Bronchial epithelial cell (primary cell): ENCODE measurements at places on chromosomes 12 and 14.

DNA sequence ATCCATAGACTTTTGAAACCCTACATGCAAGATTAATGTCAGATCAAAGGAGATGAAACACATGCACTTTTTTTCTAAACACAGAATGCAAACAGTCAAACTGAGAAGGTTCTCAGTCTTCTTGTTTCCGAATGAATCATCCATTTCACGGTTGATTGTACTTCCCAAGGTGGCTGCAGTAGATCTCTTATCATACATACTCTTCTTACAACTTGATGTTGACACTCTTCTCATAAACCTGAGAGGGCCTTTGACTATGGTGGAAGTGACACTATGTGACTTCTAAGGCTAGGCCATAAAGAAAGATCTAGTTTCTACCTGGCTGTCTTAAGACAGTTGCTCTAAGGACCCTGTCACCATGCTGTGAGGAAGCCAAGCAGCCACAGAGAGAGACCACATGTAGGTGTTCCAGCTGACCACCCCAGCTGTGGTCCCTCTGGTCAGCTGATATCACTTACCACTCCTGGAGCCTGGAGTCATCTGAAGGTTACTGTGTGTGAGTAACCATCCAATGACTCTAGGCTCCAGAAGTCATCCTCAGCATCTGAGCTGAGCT lies 67.2 kb upstream of the HMGA2 start:
- no peak for DNase-seq

- DNase-seq, result no peak
These were observed 34.1 kb upstream of the ERGIC2 start for GRCh38 chr12:29415111-29415510.

DNA sequence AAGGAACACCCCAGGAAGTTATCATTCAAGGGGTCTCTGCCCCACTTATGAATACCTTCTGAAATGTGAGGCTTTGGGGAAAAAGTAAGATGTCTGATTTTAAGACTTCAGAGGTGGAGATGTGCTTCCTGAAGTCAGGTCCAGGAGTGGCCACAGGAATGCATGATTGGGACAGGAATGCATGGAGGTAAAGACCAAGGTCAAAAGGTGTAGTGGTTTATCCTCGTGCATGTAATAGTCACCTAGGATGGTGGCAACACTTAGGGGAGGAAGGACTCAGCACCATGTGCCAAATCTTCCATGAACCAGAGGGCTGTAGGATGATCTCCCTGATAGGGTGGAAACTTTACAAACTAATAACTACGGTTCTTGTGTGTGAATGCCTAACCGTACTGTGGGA lies 217.3 kb downstream of the C12orf75 start:
- no peak for DNase-seq

GRCh38 chr12:7711133-7711532 lies at the start of gene DPPA3:
TSS of gene DPPA3 (plus strand) at chr12:7711433. CDS start at chr12:7711571, 138 bp downstream.
- DNase-seq, result no peak

DNA sequence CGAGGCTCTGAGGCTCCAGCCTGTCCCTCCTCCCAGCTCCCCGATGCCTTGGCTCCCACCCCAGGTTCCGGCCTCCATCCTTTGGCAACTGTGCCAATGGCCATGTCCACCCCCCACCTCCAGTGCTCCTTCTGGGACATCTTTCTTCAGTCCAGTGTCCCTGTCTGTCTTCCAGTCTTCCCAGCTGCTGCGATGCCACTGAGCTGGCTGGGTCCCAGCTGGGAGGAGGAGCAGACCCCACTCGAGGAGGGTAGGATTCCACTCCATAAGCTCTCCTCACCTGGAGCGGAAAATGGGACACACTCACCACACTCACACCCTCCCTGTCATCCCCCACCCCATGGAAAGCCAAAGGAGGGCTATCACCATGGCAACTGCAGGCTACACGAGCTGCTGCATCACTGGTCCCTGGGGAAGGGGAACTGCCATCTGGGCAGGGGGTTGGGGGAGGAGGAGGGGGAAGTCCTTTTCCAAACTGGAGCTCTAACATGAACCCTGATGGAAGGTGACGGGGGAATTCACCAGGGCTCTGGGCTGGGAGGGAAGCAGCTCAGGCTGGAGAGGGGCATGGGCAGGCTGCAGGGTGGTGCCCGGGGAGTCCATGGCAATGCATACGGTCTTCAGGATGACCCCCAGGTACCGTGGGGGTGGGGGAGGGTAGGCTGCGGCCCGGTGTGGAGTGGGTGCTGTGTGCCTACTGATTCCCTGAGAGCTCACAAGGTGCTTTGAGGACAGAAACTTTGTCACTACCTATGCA lies 94.3 kb downstream of the LRRC74A start:
- DNase-seq, result no peak

GRCh38 chr12:64010069-64010686 lies 165.7 kb downstream of the SRGAP1 start:
- DNase-seq, result peak; percentile 34
